Activated T-helper 1 cell treated with anti-CD3 and anti-CD28 coated beads, Interleukin-2, amount 50 U/mL, for 16 hours (primary cell): ENCODE measurements at places on chromosomes 7 and 10.

DNA sequence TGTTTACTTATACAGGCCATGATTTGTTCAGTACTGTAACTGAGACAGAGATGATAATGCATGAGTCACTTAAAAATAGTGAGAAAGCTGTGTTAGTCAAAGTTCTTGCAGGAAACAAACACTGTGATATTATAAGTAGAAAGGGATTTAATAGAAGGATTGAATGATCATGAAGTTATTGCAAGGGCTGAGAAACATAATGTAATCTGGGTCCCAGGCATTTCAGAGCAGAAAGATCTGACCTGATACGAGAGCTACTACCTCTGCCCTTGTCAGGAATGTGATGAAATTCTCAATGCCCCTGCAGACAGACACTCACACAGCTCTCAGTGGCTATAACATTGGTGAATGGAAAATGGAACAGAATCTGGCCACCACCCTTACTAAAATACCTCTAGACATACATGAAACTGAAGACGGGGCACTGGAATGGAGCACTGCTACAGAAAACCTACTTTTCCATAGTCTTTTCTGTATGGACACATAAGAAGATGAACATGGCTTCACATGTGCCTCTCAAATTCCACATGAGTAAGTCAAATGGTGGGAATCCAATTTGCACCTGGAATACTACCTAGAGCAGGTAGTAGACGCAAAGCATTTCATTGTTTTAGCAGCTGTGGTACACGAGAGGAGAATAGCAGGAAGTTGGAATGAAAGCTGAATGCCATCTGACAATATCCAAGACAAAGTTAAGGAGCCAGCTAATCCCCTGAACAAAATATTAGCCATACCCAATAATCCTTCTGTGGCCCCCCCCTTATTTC, 19.1 kb upstream of the VWDE start:
- no peak for DNase-seq

- no peak for DNase-seq
These were observed 1.2 kb upstream of the GTPBP4 start for GRCh38 chr10:986881-987619.

GRCh38 chr10:74276416-74276815, 125.4 kb downstream of the ADK start:
- no peak for DNase-seq

DNA sequence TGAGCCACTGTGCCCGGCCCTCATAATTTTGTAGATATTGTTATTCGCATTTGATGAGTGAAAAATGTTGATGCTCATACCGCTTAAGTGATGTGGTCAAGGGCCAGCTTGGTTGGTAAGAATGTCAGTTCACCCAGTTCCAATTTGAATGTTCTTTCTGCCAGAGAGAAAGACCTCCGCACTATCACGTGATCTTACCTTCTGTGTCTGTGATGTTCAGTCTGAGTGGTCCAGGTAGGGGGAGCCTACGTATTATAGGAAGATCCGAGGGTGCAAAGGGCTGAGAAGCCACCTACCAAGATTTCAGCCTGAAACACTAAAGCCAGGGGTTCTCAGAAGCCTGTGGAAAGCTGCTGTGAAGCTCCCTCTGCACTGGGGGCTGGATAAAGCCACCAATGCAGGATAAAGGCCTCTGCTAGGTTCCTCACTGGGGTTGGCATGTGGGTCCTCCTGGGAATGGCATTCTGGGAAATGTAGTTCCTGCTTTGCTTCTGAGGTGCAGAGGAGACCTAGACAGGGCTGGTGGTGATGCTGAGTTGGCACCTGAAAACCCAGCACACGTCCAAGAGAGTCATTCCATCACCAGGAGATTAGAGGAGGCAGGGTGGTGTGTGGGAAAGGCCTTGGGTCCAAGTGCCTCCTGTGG, 64.7 kb upstream of the AOAH start:
- no peak for DNase-seq

DNA sequence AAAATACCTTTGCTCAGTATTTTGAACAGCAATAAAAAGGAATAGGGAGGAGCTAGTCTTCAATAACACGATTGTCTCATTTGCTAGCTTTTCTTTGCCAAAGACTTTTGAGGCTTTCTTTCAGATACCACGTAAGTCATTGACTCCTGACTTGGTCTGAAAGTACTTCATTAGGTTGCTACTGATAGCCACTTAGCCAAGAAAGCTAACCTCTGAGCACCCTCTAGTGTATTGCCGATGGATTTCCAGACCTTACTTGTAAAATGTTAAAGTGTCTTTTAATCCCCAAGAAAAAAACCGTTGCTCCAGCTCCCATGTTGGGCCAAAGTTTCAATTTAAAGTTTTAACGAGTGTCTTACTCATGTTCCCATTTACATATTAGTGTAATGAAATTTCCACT, 63.4 kb upstream of the STRIP2 start:
- DNase-seq, result no peak

DNA sequence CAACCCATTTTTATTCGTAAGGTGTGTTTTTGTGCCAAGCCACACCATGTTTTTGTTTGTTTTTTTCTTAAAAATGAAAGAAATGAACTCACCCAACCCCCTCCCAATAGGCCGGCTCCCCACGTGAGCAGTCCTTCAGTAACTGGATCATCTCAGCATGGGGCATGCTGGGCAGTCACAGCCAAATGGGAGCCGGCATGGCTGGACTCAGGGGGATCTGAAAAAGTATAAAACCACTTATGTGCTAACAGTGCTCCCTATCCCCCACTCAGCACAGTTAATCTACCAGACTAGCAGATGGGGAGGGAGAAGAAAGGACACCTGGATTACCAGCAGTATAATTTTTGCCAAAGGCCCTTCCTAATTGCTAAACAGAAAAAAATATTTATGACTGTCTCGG, 39.3 kb downstream of the BAZ1B start:
- no peak for DNase-seq

- DNase-seq, result no peak
These were observed 59.2 kb downstream of the LHPP start for GRCh38 chr10:124520558-124521428.

GRCh38 chr10:73459683-73460314, 26.4 kb upstream of the MSS51 start:
- no peak for DNase-seq

GRCh38 chr10:45427262-45427969, 53.4 kb downstream of the ALOX5 start:
- DNase-seq, result no peak

GRCh38 chr7:158001621-158002320, 585.9 kb downstream of the PTPRN2 start:
- DNase-seq, result no peak

GRCh38 chr10:105585171-105585570, 944.1 kb downstream of the SORCS3 start:
- DNase-seq, result no peak

DNA sequence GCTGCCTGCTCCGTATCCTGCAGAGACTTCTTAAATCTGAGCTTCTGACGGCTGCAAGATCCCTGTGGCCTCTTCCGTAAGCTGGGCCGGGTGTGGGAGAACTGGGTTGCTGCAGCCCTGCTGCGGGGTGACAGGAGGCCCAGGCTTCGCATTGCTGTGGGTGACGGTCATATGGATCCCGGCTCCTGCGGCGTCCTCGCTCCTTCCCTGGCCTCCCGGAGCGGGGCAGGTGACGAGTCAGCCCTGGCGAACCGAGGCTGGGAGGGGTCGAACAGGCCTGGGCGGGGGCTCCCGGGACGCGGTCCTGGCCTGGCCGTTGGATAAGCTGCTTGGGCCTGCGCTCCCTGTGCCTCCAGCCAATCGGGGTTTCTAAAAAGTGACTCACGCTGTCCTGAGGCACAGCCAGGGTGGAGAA, 7.8 kb upstream of the UBE2D1 start:
- no peak for DNase-seq

- no peak for DNase-seq
These were observed 49.0 kb upstream of the PODXL start for GRCh38 chr7:131605280-131605878.

GRCh38 chr7:134771889-134772288, 7.5 kb upstream of the CALD1 start:
- DNase-seq, result no peak
